ENCODE measurements at places on chromosomes 2 and 18.

DNA sequence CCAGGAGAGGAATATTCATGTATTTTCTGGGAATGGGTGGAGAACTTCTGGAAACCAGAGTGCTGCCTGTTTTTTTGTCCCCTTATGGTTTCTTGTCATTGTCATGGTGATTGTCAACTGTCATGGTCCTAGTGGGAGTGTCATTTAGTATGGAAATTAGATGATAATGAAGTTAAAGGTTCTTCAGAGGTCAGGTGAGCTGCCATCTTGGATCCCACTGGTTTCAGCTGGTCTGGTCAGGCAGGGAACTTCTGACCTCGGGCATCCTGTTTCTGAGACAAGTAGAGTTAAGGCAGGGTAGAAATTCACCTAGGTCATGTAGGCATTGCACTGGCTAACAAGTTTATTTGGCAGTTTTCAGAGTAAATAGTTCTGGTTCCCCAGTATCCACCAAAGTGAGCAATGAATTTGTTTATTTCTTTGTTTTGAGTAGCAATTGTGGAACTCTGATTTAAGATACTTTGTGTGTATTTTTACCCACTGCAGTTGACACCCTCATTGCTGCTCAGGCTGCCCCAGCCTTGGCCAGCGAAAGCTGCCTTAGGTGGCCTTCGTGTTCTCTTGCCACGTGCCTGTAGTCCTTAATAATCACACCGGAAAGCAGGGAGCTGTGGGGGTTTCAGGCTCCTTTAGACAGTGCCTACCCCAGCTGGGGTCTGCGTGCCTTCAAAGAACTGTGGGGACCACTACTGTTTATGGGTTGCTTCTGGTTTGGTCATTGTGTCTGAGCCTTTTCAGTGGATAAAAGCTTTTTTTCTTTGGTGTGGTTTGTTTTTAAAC, 48.7 kb downstream of the NCK2 start:
- DNase-seq: no peak

DNA sequence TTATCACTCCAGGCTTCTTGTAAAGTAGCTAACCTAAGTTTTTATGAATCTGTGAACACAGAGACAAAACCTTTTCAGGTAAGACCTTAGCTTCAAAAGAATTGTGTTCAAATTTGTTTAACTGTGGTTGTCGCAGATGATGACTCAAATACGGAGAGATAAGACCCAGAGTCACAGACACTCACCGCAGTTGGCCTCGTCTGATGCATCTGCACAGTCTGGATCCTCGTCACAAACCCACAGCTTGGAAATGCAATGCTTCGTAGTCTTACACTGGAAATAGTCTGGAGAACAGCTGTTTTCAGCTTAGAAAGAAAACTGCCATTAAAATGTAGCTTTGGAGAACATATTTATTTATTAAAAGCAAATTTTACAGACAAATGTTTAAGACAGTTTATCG, 1662.1 kb upstream of the NXPH2 start:
- DNase-seq: no peak

DNA sequence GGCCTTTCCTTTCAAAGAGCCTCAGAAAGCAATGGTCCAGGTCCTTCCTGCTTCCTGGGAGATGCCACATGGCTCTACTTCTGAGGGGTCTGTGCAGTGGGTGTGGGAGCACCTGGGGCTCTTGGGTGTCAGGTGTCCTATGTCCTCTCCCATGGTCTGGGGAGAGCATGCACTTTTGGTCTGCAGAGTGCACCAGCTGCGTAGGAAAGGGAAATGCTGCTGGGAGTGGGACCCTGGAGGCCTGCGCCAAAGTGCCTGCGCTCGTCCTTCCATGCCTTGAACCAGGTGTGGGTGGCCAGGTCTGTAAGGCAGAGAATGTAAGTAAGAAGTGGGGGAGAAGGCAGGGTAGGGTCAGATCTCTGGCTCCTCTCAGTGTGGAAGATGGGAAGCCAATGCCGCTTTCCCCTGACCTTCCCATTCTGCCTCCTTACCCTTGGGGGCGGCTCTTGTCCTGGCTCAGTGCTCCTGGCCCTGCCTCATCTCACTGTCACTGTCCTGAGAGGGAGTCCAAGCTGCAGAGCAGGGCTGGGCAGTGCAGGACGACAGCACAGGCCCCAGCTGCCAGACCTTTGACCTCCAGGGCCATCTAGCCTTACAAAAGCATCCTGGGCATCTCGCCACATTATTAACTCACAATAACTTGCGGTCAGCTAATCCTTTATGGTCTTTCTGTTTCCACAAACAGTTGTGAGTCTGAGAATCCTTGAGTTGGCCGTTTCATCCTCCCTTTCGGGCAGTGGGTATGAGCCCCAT, 6.6 kb upstream of the PROM2 start:
- no peak for DNase-seq

GRCh38 chr18:13269521-13270011, 51.0 kb downstream of the LDLRAD4 start:
- no peak for DNase-seq

DNA sequence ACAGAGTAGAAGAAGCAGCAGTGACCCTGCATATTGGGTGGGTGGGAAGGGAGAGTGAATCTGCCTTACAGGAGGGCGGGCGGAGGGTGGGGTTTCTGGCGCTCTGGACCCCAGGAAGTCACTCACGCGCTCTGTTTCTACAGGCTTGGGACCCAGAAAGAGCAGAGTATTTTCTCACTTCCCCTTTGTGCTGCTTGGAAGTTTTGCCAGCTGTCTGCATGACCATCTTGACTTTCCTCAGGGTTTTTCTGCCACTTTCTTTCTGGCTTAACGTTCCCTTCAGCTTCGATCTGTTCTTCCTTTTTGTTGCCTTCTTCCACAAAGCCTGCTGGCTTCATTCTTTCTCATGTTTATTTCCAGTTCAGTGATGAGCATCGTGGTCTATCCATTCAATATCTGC, 383.1 kb downstream of the GALR1 start:
- no peak for DNase-seq

DNA sequence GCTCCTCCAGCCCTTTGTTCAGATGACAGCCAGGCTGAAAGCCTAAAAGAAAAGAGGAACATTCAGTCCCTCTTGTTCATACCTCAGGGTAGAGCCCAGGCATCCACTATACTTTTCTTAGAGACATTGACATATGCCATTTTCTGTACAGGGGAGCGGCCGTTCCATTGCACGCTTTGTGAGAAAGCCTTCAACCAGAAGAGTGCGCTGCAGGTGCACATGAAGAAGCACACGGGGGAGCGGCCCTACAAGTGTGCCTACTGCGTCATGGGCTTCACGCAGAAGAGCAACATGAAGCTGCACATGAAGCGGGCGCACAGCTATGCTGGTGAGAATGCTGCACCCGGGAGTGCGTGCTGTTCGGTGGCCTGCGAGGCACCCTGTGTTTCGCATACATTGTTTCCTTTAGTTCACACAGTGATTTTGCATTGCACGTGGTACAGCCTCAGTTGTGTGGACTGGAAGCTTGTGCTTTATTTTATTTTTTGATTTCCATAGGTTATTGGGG, 138.2 kb downstream of the ZNF236 start:
- DNase-seq: no peak

GRCh38 chr2:52000151-52000855, 968.4 kb upstream of the NRXN1 start:
- DNase-seq: no peak

- DNase-seq: no peak
Observed at GRCh38 chr2:209629597-209629996, 142.0 kb upstream of the UNC80 start.

GRCh38 chr2:226798422-226799210, 1.0 kb downstream of the IRS1 start:
- DNase-seq: peak; percentile 85

DNA sequence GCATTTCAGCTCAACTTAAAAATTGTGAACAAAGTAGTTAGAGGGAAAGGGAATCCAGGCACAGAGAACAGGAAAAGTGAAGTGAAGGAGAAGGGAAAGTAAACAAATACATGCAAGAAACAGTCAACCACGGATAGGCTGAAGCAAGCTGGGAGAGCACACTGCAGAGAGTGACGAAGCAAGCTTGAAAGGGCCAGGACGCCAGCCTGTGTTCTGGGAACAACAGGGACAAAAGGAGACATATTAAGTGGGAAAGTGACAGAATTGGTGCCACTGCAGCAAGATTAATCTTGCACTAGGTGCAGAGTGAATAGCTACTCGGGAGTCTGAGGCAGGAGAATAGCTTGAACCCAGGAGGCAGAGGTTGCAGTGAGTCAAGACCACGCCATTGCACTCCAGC, 197.3 kb downstream of the SOX11 start:
- no peak for DNase-seq

DNA sequence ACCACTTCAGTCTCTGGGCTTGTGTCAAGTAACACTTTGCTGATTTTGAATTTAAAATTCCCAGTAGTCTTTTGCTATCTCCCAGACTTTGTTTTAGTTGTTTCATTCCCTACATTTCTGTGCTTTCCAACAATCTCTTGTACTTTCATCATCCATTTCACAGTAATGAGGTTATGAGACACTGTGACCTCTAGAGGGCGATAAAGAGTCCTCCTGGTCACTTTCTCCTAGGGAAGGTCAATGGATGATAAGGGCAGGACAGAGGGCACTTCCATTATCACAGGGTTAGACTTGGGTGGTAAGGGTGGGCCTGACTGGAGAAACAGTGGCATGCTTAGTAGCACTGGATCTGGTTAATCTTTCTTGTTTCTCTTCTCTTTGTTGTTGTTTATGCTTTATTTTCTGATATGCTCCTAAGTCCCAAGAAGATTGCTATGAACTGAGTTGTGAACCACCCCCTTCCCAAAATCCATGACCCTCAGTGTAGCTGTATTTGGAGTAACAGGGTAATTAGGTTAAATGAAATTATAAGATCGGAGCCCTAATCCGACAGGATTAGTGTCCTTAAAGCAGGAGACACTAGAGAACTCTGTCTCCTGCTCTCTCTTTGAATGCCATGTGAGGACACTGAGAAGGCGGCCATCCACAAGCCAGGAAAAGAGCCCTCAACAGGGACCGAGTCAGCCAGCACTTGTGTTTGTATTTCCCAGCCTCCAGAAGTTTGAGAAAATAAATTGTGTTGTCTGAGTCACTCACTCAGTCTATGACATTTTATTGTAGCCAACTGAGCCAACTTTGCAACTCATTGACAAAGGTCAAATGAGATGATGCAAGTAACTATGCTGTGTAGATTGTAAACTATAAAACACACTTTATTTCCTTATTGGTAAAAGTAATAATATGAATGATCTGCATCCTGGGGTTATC, 779.2 kb downstream of the CNTNAP5 start:
- peak; percentile 34 for DNase-seq

DNA sequence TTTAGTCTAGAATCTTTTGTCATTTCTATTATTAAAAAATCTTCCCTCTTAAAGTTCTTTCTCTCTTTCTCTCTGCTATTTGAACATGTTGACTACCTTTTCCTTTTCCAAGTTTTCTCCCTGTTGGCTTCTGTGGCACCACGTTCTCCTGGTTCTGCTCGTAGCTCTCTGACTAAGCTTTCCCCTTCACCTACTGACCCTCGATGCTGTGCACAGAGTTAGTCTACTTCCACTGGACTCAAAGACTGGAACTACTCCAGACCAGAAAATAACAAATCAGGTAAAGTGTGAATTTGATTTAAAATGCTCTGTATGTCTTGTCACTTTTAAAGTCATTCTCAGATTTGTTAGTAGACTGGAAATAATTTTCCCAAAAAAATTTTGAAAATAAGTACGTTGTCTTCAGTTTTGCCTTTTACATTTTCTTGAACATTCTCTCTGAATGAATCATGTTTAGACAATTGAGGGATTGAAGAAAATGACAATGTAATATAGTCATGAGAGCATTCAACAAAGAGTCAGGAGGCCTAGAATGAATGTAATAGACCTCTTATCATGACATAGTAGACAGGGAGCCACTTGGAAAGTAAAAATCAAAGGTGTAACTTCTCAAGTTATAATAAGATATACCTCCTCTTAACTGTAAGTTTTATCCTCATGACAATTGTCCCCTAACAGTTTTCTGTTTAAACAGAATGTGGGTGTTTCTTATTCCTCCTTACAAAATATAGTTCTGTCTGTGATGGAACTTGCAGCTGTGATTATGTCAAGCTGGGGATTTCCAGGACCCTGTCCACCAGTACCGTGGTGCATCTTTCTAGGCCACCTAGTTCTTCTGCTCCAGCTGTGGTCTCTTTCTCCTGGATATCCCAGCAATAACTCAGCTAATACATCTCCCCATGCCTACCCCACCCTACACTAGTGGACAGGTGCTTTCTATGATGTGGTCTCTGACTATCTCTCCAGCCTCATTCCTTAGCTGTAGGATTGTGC, 25.5 kb downstream of the ITPRID2 start:
- DNase-seq: no peak

DNA sequence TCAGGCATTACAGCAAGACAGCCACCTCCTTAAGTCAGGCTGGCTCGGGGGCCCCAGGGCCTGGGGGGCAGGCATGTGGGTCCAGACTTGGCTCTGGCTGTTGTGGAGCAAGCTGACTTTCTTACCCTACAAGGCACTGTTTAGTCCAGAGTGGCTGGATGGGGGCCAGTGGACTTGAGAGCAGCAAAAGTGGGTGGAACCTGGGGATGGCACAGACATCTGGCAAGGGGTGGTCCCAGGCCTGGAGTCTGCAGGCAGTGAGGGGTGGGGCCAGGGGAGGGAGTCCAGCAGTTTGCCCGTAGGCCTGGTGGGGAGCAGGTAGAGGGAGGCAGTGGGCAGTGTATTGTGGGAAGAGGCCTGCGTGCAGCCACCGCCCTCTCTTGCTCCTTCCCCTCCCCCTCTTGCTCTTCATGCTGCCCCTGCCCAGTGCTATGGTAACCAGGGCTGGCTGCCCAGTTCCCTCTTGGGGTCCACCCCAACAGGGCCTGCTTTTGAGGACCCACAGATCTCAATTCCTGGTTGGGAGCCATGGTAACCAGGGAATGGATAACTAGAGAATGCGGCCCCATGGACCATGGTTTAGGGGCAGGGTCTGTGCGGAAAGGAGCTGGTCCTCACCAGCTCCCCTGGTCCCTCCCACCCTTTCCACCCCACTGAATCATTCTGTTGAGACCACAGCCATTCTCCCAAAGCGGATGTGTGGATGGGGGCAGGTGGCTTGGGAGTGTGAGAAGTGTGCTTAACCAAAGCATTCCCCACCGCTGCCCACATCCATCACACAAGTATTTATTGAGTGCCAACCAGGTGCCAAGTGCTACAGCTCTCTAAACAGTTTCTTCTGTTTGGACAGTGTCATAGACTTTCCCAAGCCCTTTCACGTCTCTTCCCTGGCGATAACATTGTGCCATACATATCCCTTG, 19.3 kb downstream of the SPEG start:
- DNase-seq: no peak

DNA sequence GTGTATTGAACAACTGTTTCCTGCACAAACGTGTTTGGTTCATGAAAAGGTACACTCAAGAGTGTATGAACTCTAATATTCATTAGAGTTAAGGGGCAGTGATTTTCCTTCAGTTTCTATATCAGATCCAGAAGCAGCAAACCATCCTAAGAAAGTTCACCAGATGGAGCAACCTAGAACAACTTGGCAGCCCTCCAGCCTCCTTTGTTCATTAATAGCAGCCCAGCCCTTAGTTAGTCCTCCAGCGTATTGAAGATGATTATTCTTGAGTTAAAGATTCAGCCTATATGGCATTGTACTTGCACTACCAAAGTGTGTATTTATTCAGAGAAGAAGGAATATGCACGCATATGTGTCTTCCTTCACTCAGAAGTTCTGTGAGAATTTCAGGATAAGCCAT, 365.5 kb downstream of the SETBP1 start:
- no peak for DNase-seq
